CD8-positive, alpha-beta memory T cell (primary cell): ENCODE measurements at places on chromosomes 16 and 17.

GRCh38 chr17:28141773-28142172 is 99.3 kb downstream of the NLK start:
- H3K4me3 ChIP-seq = no peak overlapping the region
- DNase-seq = no peak
- no peaks in the 10 kb centered on the region for H3K36me3 ChIP-seq
- no peaks in the 10 kb centered on the region for H3K27me3 ChIP-seq

GRCh38 chr16:12268606-12269005 is 292.1 kb downstream of the SNX29 start:
- no peak overlapping the region for H3K4me3 ChIP-seq
- no peak overlapping the region for H3K27ac ChIP-seq
- H3K27me3 ChIP-seq = no peaks in the 10 kb centered on the region
- no peaks in the 10 kb centered on the region for H3K36me3 ChIP-seq

DNA sequence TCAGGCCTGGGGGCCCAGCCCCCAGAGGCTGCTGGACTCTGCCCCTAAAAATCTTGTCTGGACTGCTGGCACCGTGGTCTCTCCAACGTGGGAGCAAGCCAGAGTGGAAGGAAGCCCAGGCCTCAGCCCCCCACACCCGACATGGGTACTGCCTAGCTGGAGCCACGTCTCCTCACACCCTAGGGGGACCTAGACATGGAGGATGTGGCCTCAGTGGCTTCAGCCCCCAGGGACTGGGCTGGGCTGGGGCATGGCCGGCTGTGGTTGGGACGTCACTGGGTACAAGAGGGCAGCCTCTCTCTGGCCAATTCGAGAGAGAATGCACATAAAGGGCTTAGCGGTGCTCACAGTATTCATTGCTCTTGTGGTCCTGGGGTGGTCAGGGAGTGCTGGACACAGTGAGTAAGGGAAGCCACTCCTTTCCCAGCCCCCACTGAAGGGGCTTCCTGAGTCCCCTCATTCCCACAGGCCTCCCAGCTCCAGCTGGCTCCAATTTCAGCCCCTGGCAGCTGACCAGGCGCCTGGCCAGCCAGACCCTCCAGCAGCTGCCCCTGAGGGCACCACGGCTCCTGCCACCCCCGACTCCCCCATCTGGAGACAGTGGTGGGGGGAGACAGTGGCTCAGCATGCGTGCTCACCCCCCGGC is 1.1 kb downstream of the CDH15 start:
- no peaks in the 10 kb centered on the region for H3K36me3 ChIP-seq
- DNase-seq = no peak
- H3K27me3 ChIP-seq = no peaks in the 10 kb centered on the region
- no peak overlapping the region for H3K27ac ChIP-seq

DNA sequence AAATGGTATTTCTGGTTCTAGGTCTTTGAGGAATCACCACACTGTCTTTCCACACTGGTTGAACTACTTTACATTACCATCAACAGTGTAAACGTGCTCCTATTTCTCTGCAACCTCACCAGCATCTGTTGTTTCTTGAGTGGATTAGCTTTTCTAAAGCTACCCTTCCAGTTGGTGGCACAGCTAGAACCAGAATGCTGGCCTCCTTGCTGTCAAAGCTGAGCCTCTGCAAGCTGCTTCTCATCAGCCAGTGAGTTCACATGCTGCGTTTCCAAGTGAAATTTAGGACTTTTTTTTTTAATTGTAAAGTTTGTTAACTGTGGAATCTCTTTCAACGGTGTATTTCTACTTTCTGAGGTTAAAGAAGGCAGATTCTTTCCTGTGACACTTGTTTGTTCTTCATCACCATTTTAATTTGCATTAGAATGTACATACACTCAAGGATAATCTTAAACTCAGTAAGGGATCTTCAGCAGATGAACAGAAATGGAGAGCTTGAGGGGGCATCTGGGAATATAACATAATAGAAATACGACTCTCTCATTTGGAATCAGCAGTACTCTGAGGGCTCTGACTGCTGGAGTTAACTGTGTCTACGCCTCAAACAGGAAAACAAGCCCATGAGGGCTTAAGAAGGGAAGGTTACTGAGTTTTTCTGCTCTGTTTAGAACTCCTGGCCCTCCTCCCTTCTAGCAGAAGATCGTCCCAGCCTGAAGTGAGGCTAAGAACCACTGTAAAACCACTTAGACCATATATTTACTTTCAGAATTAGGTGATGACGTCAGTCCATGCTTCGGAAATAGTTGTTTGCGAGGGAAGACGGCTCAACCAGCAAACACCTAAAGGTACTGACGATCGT is 148.4 kb upstream of the FAM20A start:
- no peaks in the 10 kb centered on the region for H3K4me1 ChIP-seq
- no peak overlapping the region for H3K4me3 ChIP-seq
- DNase-seq = no peak
- no peaks in the 10 kb centered on the region for H3K27me3 ChIP-seq

- no peak for DNase-seq
- no peaks in the 10 kb centered on the region for H3K27me3 ChIP-seq
- peaks cover 33% of the 10 kb centered on the region for H3K36me3 ChIP-seq
- peaks cover 31% of the 10 kb centered on the region for H3K4me1 ChIP-seq
- no peak overlapping the region for H3K27ac ChIP-seq
- no peak overlapping the region for H3K4me3 ChIP-seq
These were observed 86.1 kb downstream of the ZNF778 start for GRCh38 chr16:89303617-89304016.

DNA sequence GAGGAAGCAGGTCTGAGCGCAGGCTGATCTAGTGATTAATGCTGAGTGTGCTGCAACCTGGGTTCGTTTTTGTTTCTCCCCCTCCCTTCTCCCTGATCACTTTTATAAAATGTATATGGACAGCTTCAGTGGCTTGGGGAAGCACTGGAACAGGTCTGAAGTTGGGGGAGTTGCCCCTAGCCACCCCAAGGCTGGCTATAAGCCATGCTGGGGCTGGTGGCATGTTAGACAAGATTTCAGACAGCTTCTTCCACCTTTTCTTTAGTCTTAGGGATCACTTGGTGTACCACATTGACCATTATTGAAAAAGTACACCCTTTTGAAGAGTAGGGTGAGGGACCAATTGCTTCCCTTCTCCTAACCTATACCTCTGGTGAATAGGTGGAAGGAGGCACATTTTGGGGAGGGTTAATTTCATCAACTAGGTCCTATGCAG is 3.8 kb upstream of the VAC14 start:
- no peak overlapping the region for H3K27ac ChIP-seq
- H3K4me1 ChIP-seq = peaks cover 9% of the 10 kb centered on the region
- H3K27me3 ChIP-seq = peaks cover 6% of the 10 kb centered on the region
- no peak overlapping the region for H3K4me3 ChIP-seq
- no peak for DNase-seq

DNA sequence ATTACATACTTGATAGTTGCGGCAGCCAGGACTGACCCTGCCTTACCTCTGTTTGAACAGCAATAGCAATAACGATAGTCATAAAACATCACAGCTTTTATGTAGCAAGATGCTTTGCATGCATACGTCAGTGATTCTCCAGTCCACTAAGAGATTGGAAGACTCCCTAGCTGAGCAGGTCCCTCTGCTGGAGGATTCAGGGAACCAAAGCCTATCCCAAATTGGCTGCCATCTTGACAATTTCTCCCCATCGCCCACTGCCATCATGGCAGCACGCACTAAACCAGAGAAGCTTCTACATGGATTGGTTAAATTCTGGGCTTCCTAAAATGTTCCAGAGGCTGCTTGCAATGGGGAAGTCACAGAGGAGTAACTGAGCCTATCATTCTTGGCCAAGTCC is 360.6 kb upstream of the XYLT1 start:
- no peaks in the 10 kb centered on the region for H3K4me1 ChIP-seq
- no peak overlapping the region for H3K4me3 ChIP-seq
- DNase-seq = no peak
- H3K27ac ChIP-seq = no peak overlapping the region

GRCh38 chr16:87824016-87824990 is 45.0 kb downstream of the SLC7A5 start:
- H3K36me3 ChIP-seq = no peaks in the 10 kb centered on the region
- no peaks in the 10 kb centered on the region for H3K27me3 ChIP-seq
- peaks cover 6% of the 10 kb centered on the region for H3K4me1 ChIP-seq
- DNase-seq = no peak

DNA sequence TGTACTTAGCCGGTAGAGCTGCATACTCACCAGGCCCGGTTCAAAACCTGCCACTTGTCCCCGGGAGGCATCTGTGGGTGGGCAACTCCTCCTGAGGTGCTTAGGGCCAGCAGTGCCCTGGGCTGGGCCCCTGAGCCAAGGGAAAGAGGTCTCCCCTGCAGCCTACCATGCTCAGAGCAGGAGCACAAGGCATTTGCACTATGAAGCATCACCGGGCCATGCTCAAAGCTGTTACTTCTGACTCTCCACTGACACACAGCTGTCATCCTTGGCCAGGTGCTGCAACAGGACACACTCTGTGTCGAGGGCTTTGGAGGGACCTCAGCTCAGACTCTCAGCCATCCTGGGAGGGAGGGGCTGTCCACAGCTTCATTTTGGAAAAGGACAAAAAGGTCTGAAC is 37.2 kb downstream of the SLC38A8 start:
- H3K27me3 ChIP-seq = no peaks in the 10 kb centered on the region
- DNase-seq = no peak
- no peaks in the 10 kb centered on the region for H3K4me1 ChIP-seq

- no peak for DNase-seq
- no peaks in the 10 kb centered on the region for H3K36me3 ChIP-seq
- no peak overlapping the region for H3K4me3 ChIP-seq
- H3K4me1 ChIP-seq = no peaks in the 10 kb centered on the region
- no peaks in the 10 kb centered on the region for H3K27me3 ChIP-seq
- H3K27ac ChIP-seq = no peak overlapping the region
These were observed 400.1 kb upstream of the ERCC4 start for GRCh38 chr16:13519871-13520270.

DNA sequence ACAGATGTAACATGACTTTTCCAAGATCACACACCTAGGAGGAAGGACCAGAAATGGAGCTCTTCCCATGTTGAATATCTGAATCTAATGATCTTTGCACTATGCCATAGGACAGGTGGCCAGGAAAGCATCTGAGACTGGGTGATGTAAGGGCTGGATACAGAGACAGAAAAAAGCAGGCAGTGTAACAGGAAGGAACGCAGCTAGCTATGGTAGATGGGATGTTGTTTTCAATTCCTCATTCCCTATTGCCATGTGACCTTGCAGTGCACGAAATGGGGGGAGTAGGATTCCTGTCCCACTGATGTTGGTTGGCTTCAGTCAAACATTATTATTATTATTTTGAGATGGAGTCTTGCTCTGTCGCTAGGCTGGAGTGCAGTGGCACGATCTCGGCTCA is 3.7 kb upstream of the NPIPB15 start:
- no peak overlapping the region for H3K4me3 ChIP-seq
- no peak for DNase-seq
- H3K36me3 ChIP-seq = no peaks in the 10 kb centered on the region
- no peak overlapping the region for H3K27ac ChIP-seq
- H3K4me1 ChIP-seq = peaks cover under 1% of the 10 kb centered on the region
- no peaks in the 10 kb centered on the region for H3K27me3 ChIP-seq

DNA sequence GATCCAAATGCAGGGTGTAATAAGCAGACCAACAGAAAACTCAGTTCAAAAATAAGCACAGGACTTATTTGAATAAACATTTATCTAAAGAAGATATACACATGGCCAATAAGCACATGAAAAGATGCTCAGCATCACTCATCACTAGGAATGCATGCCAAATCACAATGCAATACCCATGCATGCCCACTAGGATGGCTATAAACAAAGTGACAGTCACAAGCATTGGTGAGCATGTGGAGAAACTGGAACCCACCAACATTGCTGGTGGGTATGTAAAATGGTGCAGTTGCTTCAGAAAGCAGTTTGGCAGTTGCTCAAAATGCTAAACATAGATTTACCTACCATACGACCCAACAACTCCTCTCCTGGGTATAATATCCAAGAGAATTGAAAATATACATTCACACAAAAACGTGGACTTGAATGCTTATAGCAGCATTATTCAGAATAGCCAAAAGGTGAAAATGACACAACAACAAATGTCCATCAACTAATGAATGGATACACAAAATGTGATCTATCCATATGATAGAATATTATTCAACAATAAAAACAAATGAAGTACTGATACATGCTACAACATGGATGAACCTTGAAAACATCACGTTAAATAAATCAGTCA is 20.1 kb downstream of the UBE2O start:
- no peak overlapping the region for H3K27ac ChIP-seq
- H3K4me3 ChIP-seq = no peak overlapping the region
- H3K36me3 ChIP-seq = no peaks in the 10 kb centered on the region
- no peak for DNase-seq
- no peaks in the 10 kb centered on the region for H3K4me1 ChIP-seq

DNA sequence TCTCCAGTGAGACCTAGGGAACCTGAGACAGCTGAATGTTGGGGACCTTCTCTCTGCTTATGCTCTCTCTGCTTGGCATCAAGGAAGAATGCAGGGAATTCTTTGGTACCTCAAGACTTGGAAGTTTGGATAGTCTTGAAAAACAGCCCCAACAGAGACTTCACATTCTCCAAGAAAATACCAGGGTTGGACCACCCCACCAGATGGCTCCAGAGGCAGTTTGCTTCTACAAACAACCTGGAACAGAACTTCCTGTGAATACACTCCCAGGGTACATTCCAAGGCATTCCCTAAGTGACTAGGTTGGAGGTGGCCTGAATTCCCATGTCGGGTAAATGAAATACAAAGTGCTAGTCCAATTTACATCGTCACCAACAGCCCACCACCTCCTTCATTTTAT is 314.4 kb downstream of the PMP22 start:
- no peak overlapping the region for H3K4me3 ChIP-seq
- H3K27me3 ChIP-seq = no peaks in the 10 kb centered on the region
- no peaks in the 10 kb centered on the region for H3K4me1 ChIP-seq
- no peak overlapping the region for H3K27ac ChIP-seq

DNA sequence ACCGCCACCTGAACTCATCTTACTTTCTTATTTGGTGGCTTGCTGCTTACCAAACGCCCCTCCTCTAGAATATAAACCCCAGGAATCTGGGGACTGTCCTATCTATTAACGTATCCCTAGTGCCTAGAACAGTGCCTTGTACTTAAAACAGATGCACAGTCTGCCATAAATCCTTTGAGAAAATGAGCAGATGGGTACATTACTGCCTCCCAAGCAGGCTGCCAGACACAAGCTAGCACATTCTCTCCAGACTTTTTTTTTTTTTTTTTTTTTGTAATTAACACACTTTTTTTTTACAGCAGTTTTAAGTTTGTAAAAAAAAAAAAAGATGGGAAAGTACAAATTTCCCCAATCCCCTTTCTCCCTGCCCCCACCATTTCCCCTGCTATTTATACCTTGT is 57.3 kb upstream of the RPL38 start:
- H3K27me3 ChIP-seq = no peaks in the 10 kb centered on the region
- H3K4me1 ChIP-seq = no peaks in the 10 kb centered on the region
- H3K4me3 ChIP-seq = no peak overlapping the region
- no peak overlapping the region for H3K27ac ChIP-seq

GRCh38 chr16:66287416-66287815 is 79.1 kb upstream of the CDH5 start:
- no peaks in the 10 kb centered on the region for H3K4me1 ChIP-seq
- no peak overlapping the region for H3K4me3 ChIP-seq
- no peaks in the 10 kb centered on the region for H3K36me3 ChIP-seq
- DNase-seq = no peak
